CD4-positive, alpha-beta T cell treated with Interleukin-21 for 1 hour (primary cell): ENCODE measurements at places on chromosomes 7 and 10.

GRCh38 chr7:66331883-66332282 is 126.7 kb downstream of the TPST1 start:
- DNase-seq, result no peak

- DNase-seq, result no peak
Observed at GRCh38 chr7:113092762-113093161, 6.1 kb upstream of the GPR85 start.

DNA sequence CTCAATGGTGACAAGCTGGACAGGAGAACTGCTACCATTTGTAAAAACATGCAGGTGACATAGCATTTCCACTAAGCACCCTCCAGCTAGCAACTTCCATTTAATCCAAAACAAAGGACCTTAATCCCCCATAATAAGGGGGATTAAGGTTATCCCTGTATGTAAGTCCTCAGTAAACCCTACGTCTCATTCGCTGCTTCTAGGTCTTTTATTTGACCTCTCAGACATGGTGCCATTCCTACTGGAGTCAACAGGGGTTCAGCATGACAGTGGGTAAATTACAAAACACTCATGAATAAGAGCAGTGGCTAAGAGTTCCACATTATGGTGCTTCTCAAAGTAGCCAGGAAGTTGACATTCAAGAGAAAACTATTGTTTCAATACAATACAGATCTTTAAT is 121.8 kb upstream of the CAV2 start:
- DNase-seq, result no peak

DNA sequence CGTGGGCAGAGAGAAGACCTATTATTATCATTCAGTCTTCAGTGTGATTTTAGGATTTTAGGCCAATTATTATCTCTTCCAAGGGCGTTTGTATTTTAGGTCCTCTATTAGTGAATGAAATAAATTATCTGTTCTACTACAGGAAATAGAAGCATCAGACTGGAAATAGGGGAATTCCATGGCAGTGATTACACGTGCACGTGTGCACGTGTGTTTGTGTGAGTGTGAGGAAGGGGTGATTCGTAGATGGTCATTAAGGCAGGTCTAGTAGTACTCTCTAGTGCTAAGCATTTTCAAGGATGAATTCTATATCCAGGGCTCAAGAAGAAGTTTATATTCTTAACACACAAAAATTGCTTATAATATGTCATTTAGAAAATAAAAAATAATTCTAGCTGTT is 623.2 kb downstream of the GATA3 start:
- DNase-seq, result no peak

GRCh38 chr10:24706479-24707118 is 17.1 kb downstream of the ARHGAP21 start:
- peak; percentile 14 for DNase-seq

- DNase-seq, result no peak
Observed at GRCh38 chr7:156984174-156984891, 26.1 kb downstream of the MNX1 start.

- DNase-seq, result no peak
Observed at GRCh38 chr7:49030221-49030620, 105.9 kb downstream of the CDC14C start.

- DNase-seq, result no peak
Observed at GRCh38 chr10:30080161-30080560, 20.8 kb upstream of the JCAD start.

DNA sequence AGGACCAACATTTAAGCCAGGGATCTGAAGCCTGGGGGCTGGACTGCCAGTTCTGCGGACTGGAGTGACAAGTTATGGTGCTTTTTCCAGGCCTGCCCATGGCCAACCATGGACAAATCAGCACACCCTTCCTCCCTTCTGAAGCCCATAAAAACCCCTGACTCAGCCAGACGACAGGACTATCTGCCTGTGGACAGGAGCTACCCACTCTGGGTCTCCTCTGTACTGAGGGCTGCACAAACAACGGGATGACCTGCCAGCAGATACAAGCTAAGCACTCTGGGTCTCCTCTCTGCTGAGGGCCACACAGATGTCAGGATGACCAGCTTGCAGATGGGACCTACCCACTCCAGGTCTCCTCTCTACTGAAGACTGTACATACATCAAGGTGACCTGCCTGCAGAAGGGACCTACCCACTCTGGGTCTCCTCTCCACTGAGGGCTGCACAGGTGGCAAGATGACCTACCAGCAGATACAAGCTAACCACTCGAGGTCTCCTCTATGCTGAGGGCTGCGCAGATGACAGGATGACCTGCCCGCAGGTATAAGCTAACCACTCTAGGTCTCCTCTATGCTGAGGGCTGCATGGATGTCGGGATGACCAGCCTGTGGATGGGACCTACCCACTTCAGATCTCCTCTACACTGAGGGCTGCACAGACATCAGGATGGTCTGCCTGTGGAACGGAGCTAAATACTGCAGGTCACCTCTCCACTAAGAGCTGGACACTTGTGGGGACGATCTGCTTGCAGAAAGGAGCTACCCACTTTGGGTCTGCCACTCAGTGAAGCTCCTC is 110.1 kb upstream of the GPR22 start:
- DNase-seq, result no peak

DNA sequence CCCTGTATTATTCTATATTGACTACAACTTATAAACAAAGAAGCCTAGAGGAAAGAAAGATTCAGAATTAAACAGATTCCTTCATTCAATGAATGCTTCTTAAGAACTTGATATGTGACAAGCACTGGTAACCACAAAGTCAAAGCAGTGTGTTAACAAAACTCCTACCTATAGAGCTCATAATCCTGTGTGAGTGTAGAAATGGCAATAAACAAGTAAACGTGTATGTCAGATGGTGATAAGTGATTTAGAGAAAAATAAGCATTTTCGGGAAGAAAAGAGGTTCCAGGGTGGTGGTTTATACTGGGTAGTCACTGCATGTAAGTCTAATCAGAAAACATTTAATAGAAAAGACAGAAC is 141.3 kb downstream of the JMJD1C start:
- DNase-seq, result no peak

DNA sequence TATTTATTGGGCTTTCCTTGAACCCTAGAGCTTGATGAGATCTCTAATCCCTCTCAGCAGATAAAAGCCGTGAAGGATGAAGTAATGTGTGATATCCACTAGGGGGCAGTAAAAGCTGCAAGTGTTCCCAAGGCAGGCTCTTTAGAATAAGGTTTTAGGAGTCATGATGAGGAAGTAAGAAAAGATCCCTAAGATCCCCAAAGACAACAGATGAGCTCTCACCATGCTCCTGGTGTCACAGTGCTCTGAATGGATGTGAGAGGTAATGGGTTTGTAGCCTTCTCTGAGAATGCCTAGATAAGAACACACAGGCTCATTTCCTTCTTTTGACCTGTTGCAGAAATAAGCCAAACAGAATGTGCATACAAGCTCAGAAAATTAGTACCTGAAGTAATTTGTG is 70.4 kb upstream of the ITPRID1 start:
- DNase-seq, result peak; percentile 14

- no peak for DNase-seq
Observed at GRCh38 chr7:23472956-23473843, 2.9 kb upstream of the IGF2BP3 start.

- no peak for DNase-seq
Observed at GRCh38 chr7:112587504-112587903, 106.7 kb downstream of the LSMEM1 start.

GRCh38 chr10:69901628-69902505 is 100.2 kb downstream of the COL13A1 start:
- DNase-seq, result no peak

- DNase-seq, result no peak
Observed at GRCh38 chr10:97916586-97916985, 66.9 kb downstream of the GOLGA7B start.

GRCh38 chr10:103181244-103181643 is 11.8 kb downstream of the NT5C2 start:
- DNase-seq, result peak; percentile 18

DNA sequence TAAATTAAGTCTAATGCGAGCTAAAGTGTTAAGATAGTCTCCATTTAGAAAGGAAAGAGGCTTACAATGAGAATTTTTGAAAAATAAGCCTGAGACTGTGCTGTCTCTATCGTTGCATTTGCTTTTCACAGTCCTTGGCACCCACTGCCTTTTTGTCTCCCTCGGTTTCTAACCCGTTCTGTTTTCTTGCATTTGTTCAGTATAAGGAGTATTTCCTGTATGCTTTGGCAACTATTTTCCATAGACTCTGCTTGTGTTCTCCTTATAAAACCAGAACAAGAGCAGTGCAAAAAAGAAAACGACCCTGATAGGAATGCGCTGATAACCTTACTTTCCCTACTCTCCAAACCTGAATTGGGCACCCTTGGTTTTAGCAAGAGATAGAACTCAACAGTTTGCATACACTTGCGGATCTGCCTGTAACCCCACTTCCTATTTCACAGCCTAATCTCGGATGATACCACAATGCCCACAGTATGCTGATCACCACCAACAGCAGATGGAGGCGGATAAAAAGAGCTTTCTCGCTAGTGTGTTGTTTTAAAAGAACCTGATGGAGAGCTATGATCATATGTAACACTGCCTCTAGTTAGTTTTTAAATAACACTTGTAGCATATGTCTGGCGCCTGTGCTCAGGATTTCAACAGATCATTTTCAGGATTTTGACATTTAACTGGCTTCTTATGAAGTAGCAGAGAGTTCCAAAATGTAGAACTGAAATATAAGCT is 1.6 kb upstream of the ARHGAP12 start:
- peak; percentile 64 for DNase-seq

GRCh38 chr7:44385434-44386138 is 60.2 kb upstream of the CAMK2B start:
- DNase-seq, result no peak

GRCh38 chr10:124239696-124240095 is 146.3 kb upstream of the CHST15 start:
- no peak for DNase-seq

GRCh38 chr10:122590153-122590552 is 29.6 kb downstream of the DMBT1 start:
- DNase-seq, result no peak

- DNase-seq, result no peak
Observed at GRCh38 chr7:81788246-81788645, 18.4 kb upstream of the HGF start.

- DNase-seq, result no peak
Observed at GRCh38 chr7:135573541-135573940, 15.8 kb downstream of the NUP205 start.

- no peak for DNase-seq
Observed at GRCh38 chr10:122207596-122207995, 63.5 kb upstream of the BTBD16 start.

DNA sequence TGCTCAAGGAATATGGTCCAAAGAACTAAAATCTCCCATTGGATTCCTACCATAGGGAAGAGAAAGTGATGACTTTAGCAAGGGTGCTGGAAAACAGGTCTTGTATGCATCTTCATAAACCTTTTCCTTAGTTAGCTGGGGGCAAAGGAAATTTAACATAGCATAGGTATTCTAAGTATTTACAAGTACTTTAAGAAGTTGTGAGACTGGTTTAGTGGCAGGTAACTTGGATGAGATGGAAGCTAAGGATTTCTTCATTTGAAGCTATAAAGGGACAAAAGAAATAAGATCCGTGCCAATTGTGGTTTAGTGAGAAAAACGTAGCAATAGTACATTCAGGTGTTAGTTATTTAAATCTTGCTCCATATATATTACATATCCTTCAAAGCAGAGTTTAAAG is 183.4 kb upstream of the TCF7L2 start:
- DNase-seq, result no peak

GRCh38 chr10:125827133-125827532 is 3.8 kb downstream of the BCCIP start:
- DNase-seq, result no peak

DNA sequence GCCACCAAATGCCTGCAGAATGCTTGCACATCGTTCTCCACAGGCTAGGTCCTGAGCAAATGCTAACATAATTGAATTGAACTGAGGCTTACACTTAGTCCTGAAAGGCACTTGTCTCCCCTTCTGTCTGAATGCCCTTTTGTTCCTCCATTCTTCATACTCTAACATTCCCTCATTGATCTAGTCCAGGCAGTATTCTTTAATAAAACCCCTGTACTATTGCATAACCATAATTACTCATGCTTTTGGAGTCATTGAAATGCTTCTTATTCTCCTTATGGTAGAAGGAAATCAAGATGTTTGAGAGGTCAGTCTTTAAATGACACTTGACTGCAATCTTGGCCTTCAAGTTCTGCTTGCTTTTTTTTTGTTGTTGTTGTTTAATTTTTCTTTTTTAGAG is 7.1 kb downstream of the PI4K2A start:
- no peak for DNase-seq

- no peak for DNase-seq
Observed at GRCh38 chr7:39709768-39710311, 86.5 kb downstream of the RALA start.

- DNase-seq, result peak; percentile 30
Observed at GRCh38 chr10:51389415-51390321, 309.7 kb downstream of the CSTF2T start.

DNA sequence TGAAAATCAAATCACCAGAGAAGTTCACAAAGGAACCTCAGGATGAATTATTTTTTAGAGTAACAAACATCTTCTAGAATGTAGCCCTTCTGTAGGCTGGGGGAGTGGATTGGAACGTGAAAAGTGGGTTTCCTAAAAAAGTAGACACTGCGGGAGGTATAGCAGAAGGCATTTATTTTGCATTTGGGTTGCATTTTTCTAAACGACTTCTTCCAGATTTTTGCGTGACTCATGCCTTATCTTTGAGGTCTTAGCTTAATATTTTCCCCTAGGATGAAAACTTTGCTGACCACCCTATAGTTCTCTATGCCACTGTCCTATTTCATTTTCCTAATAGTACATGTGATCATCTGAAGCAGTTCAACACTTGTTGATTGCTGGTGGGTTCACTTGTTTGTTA is 112.7 kb upstream of the JCAD start:
- no peak for DNase-seq

- no peak for DNase-seq
Observed at GRCh38 chr10:18607503-18608378, 43.6 kb downstream of the NSUN6 start.

DNA sequence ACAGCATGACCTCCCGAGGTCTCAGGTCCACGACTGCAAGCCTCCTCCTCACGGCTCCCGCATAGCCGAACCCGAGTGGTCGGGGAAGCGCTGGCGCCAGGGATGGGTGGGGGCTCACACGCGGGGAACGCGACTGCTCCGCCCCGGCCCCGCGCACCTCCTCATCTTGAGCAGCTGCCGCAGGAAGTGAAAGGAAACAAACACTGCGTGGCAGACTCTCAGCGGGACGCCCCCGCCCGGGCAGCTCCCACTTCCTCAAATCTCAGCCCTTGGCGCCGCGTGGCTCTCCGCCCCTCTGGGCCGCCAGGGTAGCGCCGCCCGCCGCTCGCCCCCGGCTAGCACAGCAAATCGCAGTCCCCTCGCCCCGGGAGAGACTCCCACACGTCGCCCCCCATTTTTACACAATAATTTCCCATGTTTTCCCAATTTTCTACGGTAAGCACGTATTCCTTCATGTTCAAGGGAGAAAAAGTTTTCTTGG is at the start of gene TMEM243:
TSS of gene TMEM243 (minus strand) at position 188 of the 481 bp plus-strand sequence. CDS start 229 bp downstream, outside the sequence.
- DNase-seq, result peak; percentile 84

- DNase-seq, result no peak
Observed at GRCh38 chr10:51251110-51251509, 176.8 kb downstream of the PRKG1 start.
